ENCODE measurements at places on chromosomes 6 and 20.

GRCh38 chr6:8627085-8627861, 191.9 kb upstream of the SLC35B3 start:
- no peak for DNase-seq

- no peak for DNase-seq
Measured at GRCh38 chr6:168134560-168135201, 55.7 kb upstream of the FRMD1 start.

GRCh38 chr6:45420083-45420908, 42.6 kb upstream of the SUPT3H start:
- DNase-seq = no peak

DNA sequence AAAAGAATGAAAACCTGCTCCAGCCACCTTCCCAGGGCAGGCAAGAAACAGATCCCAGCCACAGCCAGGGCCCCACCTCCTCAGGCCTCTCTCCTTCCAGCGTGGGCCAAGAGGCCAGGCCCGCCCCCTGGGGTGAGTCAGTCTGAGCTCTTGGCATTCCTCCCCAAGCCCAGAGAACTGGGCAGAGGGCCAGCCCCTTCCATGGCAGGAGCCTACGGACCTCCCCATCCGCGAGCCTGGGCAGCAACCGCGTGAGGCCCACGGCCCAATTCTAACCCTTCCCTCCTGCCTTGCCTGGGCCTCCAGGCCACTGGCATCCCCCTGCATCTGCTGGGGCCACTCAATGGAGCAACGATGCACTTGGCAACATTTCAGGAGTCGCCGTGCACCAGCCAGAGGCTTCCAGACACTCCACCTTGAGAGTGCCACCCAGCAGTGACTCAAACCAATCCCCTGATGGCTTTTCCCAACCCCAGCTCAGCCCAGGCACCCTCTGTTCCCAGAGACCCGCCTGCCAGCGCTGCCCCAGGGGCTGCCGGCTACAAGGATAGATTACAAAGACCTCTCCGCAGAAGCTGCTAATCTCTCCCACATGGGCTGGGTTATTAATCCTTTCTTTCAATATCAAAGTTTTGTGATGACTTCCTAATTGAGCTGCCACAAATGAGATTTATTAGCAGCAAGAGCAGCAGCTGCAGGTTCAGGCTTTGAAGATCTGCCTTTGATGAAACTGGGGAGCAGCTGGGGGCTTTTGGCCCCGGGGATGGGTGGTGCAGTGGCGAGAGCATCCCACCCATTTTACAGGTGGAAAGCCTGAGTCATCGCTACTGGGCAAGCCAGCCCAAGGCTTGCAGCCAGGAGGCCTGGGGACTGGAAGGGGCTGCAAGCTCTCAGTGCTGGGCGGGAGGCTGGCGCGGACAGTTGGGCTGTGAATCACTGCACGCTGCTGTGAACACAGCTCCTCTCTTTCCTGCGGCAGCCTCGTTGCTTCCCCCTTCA, 85.7 kb downstream of the NFATC2 start:
- DNase-seq = peak; percentile 34

All from esophagus squamous epithelium (tissue), 5 donors.